ENCODE measurements at places on chromosomes 6 and 20. TPM values are rescaled to one million over a fixed set of nuclear protein-coding genes. Genes with fewer than 3 reads are reported as not detected.

Gene ECT2L
- total RNA-seq = 0.12 TPM

Gene OVOL2
- total RNA-seq = not detected

Gene TRIM15
- total RNA-seq = not detected

Gene CST9
- total RNA-seq = not detected

Gene MYMX
- total RNA-seq = 2.2 TPM

Gene BPIFB4
- total RNA-seq = not detected

Gene GSTA2
- not detected for total RNA-seq

Gene VGLL2
- total RNA-seq = not detected
